ENCODE measurements at places on chromosomes 6 and 20.
A peak's percentile ranks its signal among the peaks of the same experiment; 100 is the strongest.

- DNase-seq: no peak
These were observed 5.4 kb upstream of the SIRPB1 start for GRCh38 chr20:1625083-1625690.

DNA sequence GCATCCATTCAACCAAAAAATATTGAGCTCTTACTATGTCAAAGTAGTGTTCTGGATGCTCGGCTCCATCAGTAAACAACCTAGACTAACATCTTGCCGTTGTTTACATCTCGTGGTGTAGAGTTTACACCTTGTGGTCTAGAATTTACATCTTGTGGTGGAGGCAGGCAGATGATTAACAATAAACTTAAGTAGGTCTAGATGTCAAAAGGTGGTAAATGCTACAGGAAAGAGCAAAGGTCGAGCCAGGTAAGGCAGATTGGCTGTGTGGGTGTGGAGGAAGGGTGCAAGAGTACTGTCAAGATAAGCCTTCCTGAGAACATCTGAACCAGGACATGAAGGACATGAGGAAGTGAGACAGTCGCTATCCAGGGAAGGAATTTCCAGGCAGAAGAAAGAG lies 88.4 kb upstream of the ESR1 start:
- no peak for DNase-seq

DNA sequence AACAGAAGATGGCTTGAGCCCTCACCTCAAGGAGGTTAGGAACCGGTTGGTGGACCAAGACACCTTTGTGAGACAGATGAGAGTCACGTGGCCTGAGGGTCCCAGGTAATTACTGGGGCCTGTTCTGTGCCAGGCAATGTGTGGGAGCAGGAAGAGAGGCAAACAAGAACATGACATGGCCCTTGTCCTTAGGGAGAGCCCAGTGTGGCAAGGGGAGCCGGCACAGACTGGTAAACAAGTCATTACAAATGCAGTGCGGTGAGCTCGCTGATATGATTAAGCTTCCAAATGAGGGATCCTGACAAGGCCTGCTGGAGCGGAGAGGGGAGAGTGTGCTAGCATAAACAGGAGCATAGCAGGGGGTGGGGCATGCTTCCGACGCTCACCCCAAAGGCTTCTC lies 55.6 kb downstream of the ZNF831 start:
- DNase-seq: no peak

DNA sequence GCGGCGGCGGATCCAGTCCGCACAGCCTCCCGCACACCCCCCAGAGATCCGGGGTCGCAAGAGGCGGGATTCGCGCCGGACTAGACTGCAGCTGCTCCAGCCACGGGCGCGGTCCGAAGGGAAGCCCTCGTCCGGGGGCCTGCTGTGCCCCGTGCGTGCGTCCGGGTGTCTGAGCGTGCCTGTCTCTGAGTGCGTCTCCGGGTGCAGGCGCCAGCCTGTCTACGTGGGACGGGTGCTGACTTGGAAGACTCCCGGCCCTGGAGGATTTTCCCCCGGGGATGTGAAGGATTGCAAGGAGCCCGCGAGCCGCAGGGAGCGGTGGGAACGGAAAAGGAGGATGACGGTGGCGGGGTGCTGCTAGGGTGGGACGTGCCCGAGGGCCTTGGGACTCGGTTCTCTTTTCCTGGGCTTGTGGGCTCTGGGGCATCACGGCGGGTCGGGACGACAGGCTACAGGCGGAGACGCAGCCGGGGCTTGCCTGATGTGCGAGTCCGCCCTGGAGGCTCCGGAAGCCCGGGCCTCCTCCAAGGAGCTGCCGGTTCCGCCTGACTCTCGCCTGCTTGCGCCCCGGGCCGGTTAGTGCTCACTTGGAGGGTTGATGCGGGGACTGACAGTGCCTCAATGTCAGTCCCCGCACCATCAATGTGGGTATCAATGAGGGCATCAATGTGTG lies 5.7 kb downstream of the MAFB start:
- DNase-seq: no peak

- DNase-seq: no peak
These were observed 651.3 kb downstream of the KIF16B start for GRCh38 chr20:15921930-15922329.

DNA sequence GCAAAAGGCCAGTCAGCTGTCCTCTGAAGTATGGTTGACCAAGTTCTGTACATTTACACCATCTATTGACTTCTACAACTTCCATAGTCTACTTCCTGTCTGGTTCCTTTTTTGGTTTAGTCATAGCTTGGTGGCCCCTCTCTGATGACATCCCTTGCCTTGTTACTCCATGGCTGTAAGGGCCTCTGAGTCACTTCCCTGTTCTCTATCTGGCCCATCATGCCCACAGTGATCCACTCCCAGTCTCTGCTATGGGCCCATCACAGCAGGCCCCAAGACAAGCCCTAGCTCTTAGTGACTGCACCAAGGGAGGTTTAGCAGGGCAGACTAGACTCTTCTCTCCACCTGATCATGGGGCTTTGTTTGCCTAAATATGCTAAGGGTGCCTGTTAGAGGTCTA lies 441.6 kb downstream of the HACE1 start:
- DNase-seq: no peak

DNA sequence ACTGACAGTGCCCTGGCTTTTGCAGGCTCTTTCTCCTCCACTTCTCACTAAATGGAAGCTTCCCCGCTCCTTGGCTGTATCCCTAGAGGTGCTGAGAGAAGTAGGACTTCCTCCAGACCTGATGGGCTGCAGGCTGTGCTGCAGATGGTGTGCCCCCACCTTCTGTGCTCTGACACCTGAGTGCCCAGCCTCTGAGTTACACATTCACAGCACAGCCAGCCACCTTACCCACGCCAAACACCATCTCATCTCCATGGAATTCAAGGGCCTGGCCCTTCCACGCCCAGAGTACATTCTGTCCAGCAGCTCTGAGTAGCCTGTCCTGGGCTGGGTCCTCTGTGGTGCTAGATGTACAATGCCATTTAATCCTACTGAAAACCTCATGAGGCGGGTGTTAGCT lies 5.3 kb downstream of the SFTA2 start:
- no peak for DNase-seq

DNA sequence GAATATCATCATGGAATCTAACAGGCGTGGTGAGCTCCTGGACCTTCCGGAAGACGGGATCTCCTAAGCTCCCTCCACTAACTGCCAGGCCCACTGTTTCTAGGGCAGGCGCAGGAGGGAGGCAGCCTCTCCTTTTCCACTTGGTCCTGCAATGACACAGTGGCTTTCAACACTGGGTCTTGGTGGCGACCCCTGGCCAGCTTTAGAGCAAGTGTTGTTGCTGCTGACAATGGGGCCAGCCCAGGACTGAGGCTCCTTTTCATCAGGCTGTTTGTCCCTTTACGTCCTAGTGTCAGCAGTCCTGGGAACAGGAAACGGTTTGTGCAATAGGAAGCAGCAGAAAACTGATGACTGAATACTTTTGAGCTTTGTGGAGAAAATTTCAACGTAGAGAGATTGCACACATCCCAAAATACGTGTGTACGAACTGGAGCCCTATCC lies 9.7 kb upstream of the QKI start:
- no peak for DNase-seq

DNA sequence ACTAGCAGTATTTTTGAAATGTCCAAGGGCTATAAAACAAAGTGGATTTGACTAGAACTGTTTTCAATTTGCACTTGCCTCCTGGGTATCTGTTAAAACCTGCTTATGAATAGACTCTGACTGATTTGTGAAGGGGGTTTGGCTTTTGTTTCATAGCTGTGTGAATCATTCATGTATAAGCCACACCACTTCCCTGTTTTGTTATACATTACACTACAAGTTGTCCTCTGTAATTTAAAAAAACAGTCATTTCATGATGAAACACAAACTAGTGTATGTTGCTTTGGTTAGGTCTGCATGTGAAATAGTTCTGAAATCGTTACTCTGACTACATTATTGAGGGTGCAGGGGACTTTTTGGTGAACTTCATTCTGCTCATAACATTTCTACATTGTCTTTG lies 121.7 kb downstream of the NKAIN2 start:
- DNase-seq: no peak

DNA sequence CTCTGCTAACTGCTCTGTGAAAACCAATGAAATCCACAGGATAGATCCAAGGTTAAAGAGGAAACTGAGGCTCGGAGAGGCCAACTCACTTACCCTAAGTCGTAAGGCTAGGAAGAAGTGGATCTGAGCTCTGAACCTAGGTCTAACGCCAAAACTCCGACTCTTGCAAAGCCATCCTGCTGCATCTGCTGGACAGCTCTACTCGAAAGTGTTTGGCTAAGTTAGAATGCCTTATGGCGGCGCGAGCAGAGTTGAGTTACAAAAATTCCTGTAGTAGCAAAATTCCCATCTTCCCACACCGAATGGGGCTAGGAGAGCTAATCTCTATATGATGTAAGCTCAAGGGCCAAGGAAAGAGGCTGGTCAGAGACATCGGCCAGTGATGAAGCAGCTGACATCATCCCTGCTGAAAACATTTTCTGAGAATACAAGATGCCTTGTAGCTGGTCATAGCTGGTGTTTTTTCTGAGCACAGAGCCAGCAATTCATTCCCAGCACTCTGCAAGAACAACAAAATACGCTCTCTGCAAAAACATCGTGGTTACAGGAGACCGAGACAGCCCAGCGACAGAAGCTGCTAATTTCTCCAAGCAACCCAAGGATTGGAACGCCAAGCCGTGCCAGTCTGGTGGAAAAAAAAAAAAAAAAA lies 1.8 kb downstream of the SPATA2 start:
- DNase-seq: no peak

GRCh38 chr20:57654998-57655808 lies 35.0 kb upstream of the ZBP1 start:
- no peak for DNase-seq

GRCh38 chr20:8449123-8449522 lies 317.1 kb downstream of the PLCB1 start:
- DNase-seq: no peak

DNA sequence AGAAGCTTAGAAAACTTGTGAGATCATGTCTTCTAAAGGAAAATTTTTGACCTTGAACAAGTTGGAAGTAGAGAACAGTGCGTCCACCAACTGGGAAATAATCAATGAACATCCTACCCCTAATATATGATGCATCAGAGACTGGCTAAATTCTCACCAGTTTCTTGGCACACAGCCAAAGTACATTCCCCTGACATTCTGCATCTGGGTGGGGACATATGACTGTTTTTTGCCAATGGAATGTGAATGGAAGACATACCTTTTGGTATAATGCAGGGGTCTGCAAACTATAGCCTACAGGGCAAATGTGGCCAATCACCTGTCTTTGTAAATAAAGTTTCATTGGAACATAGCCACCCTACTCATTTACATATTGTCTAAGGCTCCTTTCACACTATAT lies 84.7 kb downstream of the HAO1 start:
- no peak for DNase-seq

GRCh38 chr6:158803733-158804143 lies 15.4 kb downstream of the EZR start:
- DNase-seq: no peak

GRCh38 chr6:92688342-92688741 lies 731.0 kb downstream of the EPHA7 start:
- no peak for DNase-seq

DNA sequence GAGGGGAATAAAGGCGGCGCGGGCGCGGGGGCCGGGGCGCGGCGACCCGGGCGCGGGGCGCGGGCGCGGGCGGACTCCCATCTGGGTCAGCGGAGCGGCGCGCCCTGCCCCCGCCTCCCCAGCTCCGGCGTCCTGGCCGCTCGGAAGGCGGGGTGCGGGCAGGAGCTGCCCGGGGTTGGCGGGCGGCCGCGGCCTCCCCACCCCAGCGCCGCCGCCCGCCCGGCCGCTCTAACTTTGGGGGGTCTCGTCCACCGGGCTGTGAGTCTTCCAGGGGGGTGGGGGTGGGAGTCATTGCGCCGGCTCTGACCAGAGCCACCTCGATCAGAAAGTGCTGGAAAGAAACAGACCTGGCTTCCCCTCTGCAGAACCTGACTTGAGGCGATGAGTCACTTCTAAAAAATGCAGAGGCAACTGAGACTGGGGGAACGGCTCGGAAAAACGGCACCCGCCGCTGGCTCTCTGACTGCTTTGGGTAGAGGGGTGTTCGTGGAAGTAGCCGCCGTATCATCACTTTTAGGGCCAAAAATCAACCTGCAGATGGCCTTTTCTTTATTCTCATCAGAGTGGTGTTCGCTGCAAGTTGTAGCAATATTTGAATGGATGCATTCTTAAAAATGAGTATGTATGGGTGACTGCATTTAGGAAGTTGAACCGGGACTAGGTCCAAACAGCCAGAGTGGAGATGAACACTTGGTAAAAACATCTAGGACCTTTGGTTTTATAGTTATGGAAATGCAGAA lies 667 bp downstream of the CAP2 start:
- DNase-seq: peak; percentile 18

- no peak for DNase-seq
These were observed 181.0 kb upstream of the ZNF217 start for GRCh38 chr20:53774461-53775203.

- DNase-seq: no peak
These were observed 18.7 kb upstream of the HCK start for GRCh38 chr20:32033316-32033715.

GRCh38 chr6:133551847-133552341 lies 310.7 kb downstream of the EYA4 start:
- DNase-seq: no peak
